Lung microvascular endothelial cell (primary cell): ENCODE measurements at places on chromosomes 16 and 17. TPM values are rescaled to one million over a fixed set of nuclear protein-coding genes. Genes with fewer than 3 reads are reported as not detected.
A peak's percentile ranks its signal among the peaks of the same experiment; 100 is the strongest.

DNA sequence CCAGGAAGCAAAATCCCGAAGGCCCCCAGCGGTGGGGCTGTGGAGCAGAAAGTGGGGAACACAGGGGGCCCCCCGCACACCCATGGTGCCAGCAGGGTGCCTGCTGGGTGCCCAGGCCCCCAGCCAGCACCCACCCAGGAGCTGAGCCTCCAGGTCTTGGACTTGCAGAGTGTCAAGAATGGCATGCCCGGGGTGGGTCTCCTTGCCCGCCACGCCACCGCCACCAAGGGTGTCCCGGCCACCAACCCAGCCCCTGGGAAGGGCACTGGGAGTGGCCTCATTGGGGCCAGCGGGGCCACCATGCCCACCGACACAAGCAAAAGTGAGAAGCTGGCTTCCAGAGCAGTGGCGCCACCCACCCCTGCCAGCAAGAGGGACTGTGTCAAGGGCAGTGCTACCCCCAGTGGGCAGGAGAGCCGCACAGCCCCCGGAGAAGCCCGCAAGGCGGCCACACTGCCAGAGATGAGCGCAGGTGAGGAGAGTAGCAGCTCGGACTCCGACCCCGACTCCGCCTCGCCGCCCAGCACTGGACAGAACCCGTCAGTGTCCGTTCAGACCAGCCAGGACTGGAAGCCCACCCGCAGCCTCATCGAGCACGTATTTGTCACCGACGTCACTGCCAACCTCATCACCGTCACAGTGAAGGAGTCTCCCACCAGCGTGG, 6.5 kb downstream of the CBX2 start:
- DNase-seq, result no peak

GRCh38 chr16:54974367-54974766, 43.7 kb downstream of the IRX5 start:
- no peak for DNase-seq

DNA sequence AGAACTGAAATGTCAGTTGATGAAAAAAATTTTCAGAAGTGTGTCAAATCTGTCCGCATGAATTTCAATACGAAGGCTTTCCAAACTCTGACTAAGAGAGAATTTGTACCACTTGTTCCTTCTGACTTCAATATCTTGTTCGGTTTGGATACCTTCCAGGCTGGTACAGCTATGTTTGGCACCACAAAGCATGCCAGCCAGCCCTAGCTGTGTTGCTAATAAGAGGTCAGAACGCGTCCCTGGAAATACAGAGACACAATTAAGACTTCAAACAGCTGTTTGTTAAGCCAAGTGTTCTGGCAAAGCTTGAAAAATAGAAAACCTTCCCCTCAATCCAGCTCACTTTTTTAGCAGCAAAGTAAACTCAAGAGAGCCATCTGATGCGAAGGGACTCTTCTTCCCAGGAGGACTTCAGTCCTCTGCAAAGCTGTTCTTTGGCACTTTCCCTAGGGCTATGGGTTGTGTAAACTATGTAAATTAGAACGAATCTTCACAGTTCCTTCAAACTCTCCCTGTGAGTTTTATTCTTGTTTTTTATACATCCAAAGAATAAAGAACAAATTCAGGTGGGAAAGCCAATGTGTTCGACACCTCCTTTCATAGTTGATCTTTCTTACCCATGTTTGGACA, 35.1 kb downstream of the GRB2 start:
- no peak for DNase-seq

DNA sequence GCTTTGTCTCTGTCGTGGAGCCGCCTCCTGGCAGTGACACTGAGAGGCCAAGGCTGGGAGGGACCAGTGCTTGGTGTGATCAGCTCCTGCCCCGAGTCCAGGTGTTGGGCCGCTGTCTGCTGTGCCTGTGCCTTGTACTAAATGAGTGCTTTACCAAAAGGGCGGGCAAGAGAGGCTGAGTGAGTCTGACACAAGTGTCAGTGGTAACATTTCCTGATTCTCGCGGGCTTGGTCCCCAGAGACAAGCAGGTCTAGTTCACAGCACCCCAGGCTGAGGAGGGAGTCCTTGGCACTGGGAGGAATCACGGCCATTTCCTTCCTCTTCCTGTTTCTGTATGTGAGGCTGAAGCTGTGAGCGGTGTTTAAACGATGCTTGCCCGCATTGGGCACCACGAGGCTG, 30.2 kb downstream of the PLD6 start:
- no peak for DNase-seq

GRCh38 chr17:80564545-80564944, 19.9 kb downstream of the RPTOR start:
- no peak for DNase-seq

GRCh38 chr17:5719976-5720375, 135.7 kb upstream of the NLRP1 start:
- DNase-seq, result no peak

DNA sequence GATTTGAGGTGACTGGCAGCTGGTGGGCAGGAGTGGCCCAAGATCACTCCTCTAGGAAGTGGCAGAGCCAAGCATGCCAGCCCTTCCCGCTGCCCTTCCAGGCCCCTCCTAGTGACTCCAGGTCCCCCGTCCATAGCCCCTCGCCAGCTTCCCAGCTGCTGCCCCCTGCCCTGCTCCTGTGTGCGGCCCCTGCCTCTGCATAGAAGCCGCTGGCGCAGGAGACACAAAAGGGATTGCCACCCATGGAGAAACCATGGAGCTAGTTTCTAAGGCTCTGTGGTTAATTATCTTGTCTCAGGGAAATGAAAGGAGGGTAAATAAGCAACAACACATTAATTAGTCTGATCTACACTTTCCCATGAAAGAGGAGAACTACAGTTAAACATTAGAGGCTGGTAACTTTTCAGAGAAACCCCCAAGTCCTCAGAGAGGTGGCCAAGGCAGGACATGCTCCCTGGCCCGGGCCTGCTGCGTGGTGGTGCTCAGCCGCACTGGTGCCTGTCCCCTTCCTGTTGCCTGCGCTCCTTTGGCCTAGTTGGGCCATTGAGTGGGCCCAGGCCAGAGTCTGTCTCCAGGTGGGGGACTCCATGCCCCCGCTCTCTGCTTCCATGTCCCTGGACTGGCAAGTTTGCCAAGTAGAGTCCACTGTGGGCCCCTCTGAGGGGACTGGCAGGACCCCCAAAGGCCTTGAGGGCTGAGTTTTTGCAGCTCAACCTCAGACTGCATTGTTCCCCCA, 65.2 kb downstream of the PRMT7 start:
- DNase-seq, result no peak

DNA sequence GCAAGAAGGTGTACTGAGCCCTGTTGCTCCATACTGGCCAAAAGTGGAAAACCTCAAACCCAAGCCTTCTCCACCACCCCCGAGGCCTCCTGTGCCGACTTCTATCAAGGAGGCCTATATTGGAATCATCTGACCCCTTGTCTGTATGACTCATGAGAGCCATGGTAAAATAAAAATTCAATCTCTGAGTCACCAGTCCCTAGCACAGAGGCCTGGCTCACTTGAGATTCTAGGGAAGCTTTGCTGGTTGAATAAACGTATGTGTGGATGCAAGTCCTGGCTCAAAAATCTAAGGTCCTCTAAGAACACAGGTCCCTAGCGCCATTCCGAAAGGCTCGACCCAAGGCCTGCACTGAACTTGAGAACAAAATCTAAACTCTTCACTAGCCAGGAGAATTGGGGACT, 15.0 kb downstream of the NSMCE1 start:
- DNase-seq, result peak; percentile 89

The HYDIN gene
- not detected in 2 replicates for total RNA-seq

The CDK3 gene
- 0.22 and 0.79 TPM in 2 replicates for total RNA-seq

The PRAC1 gene
- not detected in 2 replicates for total RNA-seq

The AANAT gene
- total RNA-seq, result not detected in 2 replicates
